ENCODE measurements at places on chromosomes 13 and 19.

DNA sequence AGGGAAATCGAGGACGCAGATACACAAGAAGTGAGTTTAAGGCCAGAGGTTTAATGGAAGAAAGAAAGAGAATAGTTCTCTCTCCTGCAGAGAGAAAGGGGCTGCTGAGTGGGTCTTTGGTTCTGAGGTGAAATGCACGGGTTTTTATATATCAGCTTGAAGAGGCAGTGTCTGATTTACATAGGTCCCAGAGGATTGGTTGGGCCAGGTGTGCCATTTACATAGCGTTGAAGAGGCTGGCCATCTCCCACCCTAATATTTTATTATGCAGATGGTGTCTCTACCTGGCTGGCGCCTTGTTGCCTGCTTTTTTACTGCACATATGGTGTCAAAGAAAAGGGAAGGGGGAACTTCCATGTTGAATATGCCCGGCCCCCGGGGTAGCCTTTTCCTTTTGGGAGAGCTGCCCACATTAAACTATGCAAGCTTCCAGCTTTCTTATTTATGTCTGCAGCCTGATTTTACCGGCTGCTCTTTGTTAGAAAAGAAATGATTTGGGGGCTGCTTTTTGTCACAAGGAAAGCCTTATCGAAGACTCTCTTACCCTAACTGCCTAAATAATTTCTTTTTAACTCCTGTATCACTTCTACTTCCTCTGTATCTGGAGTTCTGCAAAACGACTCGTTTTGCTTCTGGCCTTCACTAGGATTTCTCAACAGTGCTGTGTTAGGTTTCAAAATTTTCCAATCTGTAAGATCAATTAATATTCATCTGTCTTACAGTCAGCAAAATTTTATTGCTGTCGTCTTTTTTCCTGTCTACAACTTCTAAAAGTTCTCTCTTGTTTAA is 268.5 kb downstream of the B3GLCT start:
- DNase-seq = no peak

DNA sequence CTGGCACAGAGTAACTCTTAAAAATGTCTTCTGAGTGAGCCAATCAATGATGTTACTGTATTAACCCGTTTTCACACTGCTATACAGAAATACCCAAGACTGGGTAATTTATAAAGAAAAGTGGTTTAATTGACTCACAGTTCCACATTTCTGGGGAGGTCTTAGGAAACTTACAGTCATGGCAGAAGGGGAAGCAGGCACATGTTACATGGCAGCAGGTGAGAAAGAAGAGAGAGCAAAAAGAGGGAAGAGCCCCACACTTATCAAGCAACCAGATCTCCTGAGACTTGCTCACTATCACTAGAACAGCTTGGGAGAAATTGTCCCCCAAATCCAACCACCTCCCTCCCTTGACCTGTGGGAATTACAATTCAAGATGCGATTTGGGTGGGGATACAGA is 97.6 kb upstream of the MIR17HG start:
- no peak for DNase-seq

GRCh38 chr19:14366529-14366928 is 14.7 kb upstream of the ADGRE5 start:
- DNase-seq = peak; percentile 67

- DNase-seq = no peak
Observed at GRCh38 chr13:42924344-42924743, 67.7 kb downstream of the EPSTI1 start.

GRCh38 chr19:11400798-11401197 is 16.7 kb upstream of the EPOR start:
- no peak for DNase-seq
